ENCODE measurements at places on chromosomes 5 and 9.

DNA sequence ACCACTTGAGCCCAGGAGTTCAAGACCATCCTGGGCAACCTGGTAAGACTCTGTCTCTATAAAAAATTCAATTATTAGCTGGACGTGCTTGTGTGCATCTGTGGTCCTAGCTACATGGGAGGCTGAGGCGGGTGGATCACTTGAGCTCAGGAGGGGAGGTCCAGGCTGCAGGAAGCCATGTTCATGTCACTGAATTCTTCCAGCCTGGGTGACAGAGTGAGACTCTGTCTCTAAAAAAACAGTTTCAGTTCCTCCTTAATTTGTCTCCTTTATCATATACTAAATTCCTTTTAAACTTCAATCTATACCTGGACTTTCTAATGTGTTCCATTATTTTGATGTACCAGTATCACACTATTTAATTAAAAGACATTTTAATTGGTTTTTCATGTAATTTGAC lies 422.2 kb upstream of the TLE4 start:
- DNase-seq, result no peak

GRCh38 chr5:147836439-147836838 lies 5.0 kb upstream of the SPINK1 start:
- no peak for DNase-seq

DNA sequence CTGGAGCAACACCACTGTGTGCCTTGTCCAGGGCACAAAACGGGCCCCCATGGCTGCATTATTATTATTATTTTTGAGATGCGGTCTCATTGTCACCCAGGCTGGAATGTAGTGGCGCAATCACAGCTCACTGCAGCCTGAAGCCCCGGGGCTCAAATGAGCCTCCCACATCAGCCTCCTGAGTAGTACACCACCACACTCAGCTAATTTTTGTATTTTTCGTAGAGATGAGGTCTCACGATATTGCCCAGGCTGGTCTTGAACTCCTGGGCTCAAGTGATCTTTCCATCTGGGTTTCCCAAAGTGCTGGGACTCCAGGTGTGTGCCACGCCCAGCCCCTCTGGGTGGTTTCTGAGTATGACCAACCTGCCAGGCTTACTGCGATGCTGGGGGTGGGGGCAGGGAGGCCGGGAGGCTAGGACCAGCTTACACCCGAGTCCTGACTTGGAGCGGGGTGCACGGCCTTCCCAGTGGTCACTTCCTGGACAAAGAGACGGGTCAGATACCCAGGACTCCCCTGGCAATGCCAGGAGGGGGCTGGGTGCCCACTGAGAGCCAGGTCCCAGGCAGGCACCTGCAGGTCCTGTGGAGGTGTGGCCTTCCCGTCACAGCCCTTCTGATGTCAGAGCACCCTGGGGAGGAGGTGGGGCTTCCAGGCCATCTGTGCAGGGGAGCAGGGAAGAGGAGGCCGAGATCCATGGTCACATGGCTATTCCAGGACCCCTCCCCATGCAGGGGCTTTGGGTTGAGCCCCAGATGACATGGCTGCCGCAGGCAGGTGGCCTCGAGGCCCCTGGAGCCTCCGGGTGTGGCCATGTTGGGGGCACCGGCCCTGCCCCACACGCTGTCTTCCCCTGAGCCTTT lies 8.3 kb upstream of the NRARP start:
- DNase-seq, result no peak

GRCh38 chr9:101372327-101373118 lies 12.3 kb downstream of the BAAT start:
- DNase-seq, result no peak

DNA sequence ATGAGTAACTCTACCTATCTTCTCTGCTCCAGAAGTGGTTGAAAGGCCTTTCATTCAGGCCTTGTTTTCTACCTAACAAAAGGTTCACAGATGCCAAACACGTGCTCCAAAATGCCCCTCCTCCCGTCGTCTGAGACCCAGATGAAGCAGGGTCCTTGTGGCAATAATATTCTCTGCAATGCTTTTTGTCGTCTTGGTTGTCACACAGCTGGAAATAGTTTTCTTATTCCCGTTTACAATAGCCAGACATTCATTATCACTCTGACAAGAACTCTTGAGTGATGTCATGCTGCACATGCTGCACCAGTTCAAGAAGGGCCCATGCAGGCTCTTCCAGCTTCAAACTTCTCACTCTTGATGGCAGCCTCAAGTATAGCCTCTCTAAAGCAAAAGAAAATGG lies 7.8 kb downstream of the LPAR1 start:
- DNase-seq, result no peak

DNA sequence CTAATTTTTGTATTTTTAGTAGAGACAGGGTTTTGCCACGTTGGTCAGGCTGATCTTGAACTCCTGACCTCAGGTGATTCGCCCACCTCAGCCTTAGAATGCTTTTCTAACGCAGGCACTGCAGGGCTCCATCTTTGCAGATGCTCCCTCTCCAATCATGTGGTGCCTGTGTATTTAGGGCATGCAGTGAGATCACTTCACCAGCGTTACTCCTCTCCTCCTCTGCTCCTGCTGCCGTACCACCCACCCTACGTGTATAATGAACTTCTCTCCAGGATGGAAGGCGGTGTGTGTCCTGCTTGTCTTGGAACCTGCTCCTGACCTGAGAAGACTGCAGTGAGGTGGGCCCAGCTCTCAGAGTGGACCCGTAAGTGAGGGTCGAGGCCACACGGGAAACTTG lies 13.6 kb upstream of the CFAP157 start:
- no peak for DNase-seq

DNA sequence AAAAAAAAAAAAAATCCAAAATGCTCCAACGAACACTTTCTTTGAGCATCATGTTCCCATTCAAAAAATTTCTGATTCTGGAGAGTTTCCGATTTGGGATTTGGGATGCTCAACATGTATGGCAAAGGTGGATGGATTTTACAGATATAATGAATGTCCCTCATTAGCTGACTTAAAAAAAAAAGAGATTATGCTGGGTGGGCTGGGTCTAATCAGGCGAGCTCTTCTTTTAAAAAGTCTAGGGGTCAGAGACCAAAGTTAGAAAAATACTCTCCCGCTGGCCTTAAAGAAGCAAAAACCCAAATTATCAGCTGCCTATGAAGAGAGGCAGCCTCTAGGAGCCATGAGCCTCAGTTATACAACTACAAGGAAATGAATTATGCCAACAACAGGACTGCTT lies 15.2 kb upstream of the CTNNAL1 start:
- DNase-seq, result no peak

GRCh38 chr9:92425474-92425873 lies 1.2 kb upstream of the OMD start:
- no peak for DNase-seq

DNA sequence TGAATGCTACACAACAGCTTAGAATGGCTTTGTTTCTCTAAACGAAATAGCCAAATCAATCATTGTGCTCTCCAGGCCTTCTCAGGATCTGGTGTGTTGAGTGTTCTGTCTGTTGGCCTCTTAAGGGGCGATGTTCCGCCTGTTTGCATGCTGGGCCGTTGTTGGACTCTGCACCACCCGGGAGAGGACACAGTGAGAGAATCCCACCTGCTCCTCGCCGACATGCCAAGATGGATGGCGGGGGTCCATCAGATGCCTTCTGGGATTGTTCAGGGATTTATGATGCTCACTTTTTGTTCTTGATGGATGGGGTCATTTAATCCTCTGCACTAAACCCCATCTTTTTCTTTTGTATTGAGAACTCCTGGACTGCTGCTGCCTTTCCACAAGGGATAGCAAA lies 159.9 kb downstream of the NTRK2 start:
- no peak for DNase-seq

DNA sequence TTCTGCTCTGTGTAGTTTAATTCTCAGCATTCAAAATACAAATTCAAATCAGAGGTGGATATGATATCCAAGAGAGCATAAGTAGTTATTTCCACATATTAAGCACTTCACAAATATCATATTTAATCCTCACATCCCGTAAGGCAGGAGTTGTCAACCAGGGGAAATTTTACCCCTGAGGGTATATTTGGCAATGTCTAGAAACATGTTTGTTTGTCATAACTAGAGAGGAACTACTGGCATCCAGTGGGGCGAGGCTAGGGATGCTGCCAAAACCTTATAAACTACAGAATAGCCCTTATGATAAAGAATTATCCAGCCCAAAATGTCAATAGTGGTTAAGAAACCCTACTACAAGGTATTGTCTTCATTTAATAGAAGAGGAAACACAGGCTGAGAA lies 619.4 kb downstream of the SLCO4C1 start:
- DNase-seq, result no peak

DNA sequence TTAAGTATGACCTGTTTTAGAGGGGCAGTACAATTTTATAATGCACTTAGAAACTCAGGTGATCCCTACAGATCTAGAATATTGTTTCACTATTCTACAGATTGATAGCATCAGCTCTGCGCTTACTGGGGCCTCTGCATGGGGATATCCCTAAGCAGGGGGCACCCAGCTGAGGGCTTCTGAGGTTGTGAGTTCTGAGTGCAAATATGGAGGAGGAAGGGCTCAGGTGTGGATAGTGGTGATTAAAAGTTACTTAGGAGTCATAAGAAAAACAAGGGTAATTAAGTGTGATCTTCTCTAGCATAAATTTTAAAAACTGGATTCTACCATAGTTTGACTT lies 274.4 kb downstream of the EFNA5 start:
- DNase-seq, result no peak
